ENCODE measurements at places on chromosomes 13 and 19.

- no peak for DNase-seq
Observed at GRCh38 chr19:848386-848921, 3.6 kb upstream of the ELANE start.

GRCh38 chr13:39961036-39961435 lies 305.6 kb downstream of the COG6 start:
- DNase-seq: no peak

GRCh38 chr19:8615813-8616596 lies 5.5 kb upstream of the ADAMTS10 start:
- DNase-seq: no peak

DNA sequence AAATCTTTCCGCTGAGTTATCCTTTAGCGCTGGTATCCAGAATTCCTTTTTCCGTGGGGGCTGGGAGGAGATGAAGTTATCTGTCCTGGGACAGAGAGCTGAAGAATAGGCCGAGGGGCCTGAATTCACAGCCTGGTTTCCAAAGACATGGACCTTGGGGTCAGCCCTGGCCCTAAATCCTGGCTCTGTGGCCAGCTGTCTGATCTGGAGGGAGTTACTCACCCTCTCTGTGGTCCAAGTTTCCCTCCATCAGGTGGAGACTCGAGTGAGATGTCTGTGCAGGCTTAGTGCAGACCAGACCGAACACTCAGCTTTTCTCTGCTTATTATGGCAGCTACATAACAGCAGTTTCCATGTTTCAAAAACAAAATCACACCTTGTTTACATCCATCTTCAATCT lies 59.6 kb downstream of the CDADC1 start:
- DNase-seq: no peak

- no peak for DNase-seq
Observed at GRCh38 chr19:49469828-49470614, 4.0 kb upstream of the FLT3LG start.
